Stimulated activated CD4-positive, alpha-beta T cell treated with anti-CD3 and anti-CD28 coated beads, TNF-alpha, amount 100 ng/mL, for 1 hour (primary cell): ENCODE measurements at places on chromosomes 5 and 9.

GRCh38 chr9:14424983-14425382 is 111.0 kb upstream of the NFIB start:
- no peak for DNase-seq

DNA sequence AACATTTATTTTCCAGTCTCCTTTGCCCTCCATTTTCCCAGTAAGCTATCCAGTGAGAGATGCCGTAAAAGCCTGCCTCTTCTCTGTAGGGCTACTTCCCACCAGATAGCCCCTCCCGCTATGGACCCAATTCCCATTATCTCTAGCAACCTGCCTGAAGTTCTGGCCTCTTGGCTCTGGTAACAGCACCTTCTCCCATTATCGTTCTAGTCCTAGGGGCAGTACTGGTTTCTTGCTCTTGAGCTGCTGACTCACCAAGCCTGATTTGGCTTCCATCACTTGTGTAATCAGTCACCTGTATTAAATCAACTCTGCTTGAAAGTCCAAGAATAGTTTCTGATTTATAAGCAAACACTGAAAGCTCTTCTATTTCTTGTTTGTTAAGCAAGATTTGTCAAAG is 42.8 kb upstream of the PARP8 start:
- no peak for DNase-seq

- DNase-seq = no peak
Observed at GRCh38 chr9:129550199-129550839, 70.6 kb downstream of the C9orf50 start.

GRCh38 chr9:99682378-99682777 is 139.3 kb upstream of the NR4A3 start:
- no peak for DNase-seq

- DNase-seq = no peak
Observed at GRCh38 chr9:34145165-34145564, 18.7 kb upstream of the DCAF12 start.

DNA sequence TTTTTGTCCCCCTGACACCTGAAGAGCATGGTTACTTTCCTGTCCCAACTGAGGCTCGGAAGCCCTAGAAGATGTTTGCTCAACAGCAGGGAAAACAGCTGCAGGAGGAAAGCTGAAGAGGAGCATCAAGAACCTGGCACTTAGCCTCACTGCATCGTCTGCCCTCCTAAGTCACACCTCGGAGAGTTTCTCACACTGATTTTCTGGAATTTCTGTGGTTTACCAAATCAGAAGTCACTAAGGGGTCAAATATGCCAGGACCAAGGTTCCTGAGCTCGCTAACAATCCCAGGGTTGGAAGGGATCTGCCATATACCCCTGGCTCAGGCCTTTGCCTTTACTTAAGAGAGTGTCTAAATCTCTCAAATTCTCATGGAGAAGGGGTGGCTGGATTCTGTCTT is 5.3 kb downstream of the IL12B start:
- no peak for DNase-seq

DNA sequence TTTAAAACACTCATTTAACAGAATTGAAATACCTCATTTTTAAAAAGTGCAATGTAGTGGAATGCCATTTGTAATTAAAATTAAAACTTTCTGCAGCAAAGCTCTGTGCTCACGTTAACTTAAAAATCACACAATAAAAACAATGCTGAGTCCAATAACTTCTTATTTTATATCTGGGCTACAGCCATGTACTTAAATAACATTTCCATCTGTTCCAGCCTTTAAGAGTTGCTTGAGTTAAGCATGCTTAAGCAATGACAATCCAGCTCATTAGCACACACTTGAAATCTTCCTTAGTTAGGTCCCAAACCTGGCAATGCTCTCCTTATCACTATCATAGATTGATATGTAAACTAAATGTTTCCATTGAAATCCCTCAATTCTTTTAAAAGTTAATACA is 132.3 kb upstream of the CDH12 start:
- DNase-seq = no peak

DNA sequence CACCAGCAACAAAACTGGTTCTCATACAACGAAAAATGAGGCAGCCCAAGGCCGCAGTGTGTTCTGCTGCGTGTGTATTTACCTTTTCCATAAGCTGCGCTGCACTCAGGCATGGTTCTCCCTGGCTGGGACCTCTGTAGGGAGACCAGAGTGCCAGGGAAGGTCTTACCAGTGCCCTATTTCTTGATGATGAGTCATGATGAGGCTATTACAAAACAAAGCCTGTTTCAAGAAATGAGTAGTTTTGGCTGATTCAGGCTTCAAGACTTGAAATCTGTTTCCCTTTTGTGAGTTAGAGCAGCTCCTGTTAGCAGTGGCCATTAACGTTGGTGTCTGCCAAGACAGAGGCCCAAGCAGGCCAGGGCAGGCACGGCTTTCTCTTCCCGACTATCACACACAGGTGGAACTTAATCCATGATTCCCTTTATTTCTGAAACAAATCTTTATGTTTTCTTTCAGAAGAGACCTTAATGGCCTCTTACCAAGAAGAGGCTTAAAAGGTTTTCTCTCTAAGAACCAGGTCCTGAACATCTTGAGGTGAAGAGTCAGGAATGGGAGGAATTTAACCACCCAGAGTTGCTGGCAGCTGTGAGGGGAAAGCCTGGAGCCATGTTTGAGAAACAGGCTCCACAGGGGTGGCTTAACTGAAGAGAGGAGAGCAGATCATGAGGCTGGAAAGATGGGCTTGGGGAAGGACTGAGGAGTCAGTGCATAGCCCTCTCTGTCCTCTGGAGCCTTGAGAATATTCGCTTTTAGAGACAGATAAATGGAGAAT is 41.4 kb upstream of the TIFAB start:
- no peak for DNase-seq

DNA sequence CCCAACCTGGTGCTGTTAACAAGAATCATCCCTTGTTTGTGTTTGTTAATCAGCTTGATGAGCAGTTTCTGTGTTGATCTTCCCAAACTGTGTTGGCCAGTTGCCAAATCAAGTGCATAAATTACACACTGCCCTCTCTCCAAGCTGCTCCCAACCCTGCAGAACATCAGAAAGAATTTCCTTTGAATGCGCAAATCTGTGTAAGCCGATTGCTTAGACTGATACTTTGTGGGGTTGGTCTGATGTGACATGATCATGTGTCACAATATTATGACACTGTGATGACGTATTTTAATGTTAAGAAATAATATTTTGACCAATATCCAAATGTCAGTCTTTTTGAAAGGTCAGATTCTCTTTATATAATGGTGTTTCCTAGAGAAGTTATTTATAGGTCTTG is 766.4 kb upstream of the WWC1 start:
- no peak for DNase-seq
